ENCODE measurements at places on chromosomes 11 and 22.
A peak's percentile ranks its signal among the peaks of the same experiment; 100 is the strongest.

- DNase-seq, result peak; percentile 3
Observed at GRCh38 chr11:64553554-64554201, 37.3 kb upstream of the SLC22A12 start.

DNA sequence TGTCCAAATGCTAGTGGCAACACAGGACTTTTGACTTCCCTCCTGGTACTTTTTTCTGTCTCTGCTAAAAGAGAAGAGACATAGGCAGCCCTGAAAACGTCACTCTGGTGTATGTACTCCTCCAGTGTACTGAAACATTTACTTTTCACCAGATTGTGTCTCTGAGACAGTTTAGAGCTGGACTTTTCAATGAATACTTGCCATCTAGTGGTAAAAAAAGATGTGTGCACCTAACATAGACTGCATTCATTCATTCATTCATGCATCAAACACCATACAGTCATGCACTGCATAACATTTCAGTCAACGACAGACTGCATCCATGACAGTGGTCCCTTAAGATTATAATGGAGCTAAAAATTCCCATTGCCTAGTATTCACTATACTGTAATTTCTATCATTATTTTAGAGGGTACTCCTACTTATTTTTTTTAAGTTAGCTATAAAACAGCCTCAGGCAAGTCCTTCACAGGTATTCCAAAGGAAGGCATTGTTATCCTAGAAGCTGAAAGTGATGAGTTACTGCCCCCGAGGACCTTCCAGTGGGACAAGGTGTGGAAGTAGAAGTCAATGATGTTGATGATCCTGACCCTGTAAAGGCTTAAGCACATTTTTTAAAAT, 186.2 kb downstream of the SPON1 start:
- DNase-seq, result peak; percentile 3

- peak; percentile 63 for DNase-seq
Observed at GRCh38 chr11:16572945-16573344, 165.5 kb upstream of the C11orf58 start.

GRCh38 chr11:102420547-102420946, 32.0 kb downstream of the TMEM123 start:
- DNase-seq, result no peak

- DNase-seq, result no peak
Observed at GRCh38 chr11:61404103-61404502, 11.7 kb downstream of the TMEM216 start.
